NCI-H146 (cell line): ENCODE measurements at places on chromosomes 3 and 15.

DNA sequence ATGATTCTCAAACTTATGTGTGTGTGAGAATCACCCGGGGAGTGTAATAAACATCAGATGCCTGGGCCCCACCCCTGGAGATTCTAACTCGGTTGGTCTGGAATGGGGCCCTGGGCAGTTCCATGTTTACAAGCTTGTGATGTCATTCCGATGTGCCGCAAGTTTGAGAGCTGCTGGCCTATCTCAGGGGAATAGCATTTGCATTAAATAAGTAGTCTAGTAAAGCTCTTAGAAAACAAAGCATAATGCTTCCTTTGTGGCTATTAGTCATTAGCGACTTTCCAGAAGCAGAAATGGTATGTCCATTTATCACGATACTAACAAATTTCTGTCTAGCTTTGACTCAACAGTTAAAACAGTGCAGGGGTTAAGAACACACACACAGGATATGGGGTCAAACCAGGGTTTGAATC is 20.9 kb downstream of the PGBD4 start:
- DNase-seq: no peak

DNA sequence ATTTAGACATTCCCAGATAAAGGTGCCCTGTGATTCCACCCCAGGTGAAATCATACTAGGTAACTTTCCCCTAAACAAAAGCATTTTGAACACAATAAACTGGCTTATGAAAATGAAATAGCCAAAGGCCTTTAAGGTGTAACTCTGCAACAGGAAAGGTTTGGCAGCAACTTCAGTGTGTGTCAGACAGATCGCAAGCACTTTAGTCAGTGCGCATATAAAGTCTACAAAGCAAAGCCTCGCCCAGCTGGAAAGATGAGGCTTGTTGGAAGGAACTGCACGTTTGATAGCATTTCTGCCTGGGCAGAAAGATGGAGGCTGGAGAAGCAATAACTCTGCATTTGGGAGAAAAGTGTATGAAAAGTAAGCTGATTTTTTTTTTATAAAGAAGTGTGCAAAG is 57.9 kb downstream of the PRICKLE2 start:
- DNase-seq: no peak

- no peak for DNase-seq
These were observed 82.7 kb downstream of the FOXB1 start for GRCh38 chr15:60086681-60087429.

- DNase-seq: no peak
These were observed 121.4 kb downstream of the KLHL25 start for GRCh38 chr15:85673326-85673725.

DNA sequence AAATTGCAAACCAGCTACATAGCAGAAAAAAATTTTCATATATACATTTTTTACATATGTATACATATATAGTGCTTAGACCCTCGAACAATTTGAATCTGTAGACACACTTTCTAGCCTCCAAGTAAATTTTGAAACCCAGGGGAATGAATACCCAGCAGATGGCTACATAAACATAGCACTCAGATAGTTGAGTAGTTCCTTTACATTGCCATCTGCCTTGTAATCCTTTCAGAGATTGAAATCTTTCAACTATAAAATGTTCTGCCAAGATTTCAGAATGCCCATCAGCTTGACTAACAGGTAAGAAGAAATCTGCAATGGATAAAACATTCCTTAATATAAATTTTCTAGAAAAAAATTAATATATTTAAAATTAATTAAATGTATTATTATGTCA is 1333.5 kb upstream of the CADM2 start:
- DNase-seq: no peak

DNA sequence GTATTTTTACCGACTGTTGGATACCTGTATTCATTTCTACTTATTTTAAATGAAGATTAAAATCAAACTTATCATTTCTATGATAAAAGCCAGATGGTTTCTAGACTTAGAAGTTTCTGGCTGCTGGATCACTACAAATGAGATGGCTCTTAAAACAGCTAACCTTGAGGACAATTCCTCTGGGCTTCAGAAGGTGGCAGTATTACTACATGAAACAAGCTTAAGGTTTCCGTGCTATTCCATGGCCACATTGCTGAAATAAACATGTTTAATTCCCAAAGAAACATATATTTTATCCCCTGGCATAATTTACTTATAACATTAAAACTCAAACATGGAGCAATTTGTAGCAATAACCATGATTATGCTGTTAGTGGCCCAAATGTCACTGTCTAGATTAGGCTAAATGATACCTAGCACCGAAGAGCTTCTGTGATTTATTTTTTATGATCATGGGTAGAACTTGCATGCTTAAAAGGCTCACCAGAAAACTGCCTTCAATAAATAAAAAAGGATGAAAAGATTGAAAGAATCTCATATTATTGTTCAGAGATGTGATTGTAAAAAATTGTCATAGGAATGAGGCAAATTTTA is 204.0 kb upstream of the NANOGP8 start:
- DNase-seq: peak; percentile 12

- DNase-seq: no peak
These were observed 85.6 kb downstream of the OSBPL10 start for GRCh38 chr3:31895471-31895870.

- DNase-seq: no peak
These were observed 15.7 kb upstream of the DYNC1LI1 start for GRCh38 chr3:32586356-32586755.

DNA sequence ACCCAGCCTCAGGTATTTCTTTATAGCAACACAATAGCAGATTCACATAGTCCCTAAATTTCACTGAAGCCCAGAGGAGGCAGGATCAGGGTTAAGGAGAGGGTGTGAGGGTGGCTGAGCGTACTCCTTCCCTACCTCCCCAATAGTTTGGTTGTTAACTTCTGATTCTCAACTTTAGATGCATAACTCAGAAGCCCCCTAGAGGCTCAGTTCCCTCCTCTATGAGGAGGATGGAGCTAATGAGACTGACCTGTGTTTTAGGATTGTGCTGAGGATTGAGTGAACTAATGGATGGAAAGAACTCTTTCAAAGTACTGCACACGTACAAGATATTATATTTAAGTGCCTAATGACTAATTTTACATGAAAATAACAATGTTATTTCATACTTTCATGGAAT is 249.3 kb upstream of the SOX14 start:
- DNase-seq: no peak

GRCh38 chr3:190017521-190018288 is 103.0 kb downstream of the P3H2 start:
- no peak for DNase-seq

- no peak for DNase-seq
These were observed 60.6 kb downstream of the NR1D2 start for GRCh38 chr3:24005669-24006068.

GRCh38 chr3:142987080-142987700 is 14.2 kb upstream of the U2SURP start:
- DNase-seq: peak; percentile 48

DNA sequence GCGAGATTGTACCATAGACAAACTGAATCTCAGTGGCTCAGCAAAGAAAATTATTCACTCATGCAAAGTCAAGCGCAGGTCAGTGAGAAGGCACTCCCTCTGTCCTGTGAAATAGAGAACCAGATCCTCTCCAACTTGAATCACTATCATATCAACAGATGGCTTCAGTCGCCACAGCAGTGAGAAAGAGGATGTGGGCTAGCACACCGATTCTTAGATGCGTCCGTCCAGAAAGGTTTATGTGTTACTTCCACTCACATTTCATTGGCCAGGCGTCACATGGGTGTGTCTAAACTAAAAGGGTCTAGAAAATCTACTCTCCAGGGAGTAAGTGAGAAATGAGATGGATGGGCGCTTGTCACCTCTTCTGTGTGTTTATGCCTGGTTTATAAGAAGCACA is 141.6 kb upstream of the KBTBD8 start:
- DNase-seq: no peak

- DNase-seq: no peak
These were observed 107.1 kb downstream of the SRGAP3 start for GRCh38 chr3:9142362-9142761.

DNA sequence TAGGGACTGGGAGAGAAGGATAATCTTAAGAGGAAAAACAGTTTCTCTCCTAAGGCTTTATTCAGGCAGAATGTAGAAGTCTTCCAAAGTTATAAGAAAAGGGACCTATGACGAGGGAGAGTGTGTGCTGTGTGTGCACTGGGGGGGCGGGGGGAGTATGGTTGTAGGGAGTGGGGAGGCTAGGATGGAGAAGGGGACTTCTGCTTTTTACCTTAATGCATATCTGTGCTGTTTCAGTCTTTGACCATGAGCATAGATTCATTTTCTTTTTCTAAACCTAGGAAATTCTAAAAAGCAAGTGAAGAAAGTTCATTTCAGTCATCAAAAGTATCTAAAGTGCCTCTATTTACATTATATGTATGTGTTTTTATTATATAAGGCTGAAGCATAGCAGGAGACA is 52.6 kb upstream of the RASA2 start:
- no peak for DNase-seq

DNA sequence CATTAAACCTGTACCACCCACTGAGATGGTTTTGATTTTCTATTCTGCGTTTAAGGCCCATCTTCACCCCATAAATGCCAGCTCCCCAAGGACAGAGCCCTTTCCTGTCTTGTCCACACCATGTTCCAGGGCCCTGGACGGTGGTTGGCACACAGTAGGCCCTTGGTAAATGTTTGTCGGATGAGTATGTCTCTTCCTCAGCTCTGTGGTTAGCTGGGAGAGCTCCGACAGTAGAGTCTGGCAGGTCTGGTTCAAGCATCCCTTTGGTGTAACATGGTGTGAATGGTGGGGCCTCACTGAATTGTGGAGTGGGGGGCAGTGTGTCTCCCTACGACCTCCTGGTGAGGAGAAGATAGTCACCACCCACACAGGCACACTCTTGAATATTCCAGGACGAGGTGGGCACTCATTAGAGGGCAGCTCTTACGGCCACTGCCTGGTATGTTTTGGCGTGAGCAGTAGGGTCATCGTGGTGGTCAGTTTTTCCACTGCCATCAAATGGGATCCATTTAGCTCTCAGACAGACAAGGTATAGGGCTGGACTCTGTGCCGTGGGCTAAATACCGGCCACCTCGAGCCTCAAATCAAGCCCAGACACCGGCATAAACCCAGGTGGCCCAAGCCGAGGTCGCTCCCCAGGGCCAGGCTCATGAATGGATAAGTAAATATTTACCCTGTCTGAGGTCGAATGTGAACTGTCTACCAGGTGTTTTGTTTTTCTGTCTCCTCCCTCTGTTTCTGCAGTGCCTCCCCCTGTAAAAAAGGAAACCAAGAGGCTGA is 61.3 kb downstream of the SMAD3 start:
- peak; percentile 83 for DNase-seq

- no peak for DNase-seq
These were observed 401.4 kb downstream of the ROBO1 start for GRCh38 chr3:79366414-79366813.

DNA sequence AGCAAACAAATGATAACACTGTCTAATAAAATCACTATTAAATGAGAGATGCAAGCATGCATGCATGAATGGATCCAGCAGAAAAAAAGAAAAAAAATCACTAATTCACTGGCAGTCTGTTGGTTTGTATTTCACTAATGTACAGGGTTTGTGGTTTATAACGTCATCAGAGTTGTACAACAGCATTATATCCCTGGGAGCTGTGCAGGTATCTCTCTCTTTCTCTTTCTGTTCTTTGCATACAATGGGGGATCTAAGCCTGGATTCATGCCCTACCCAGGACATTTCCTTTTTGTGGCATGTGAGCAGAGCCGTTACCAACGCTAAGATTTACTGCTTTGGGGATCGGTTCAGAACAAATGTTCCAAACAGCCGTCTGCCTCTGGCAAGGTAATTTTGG is 229.5 kb downstream of the SOX2 start:
- no peak for DNase-seq

- no peak for DNase-seq
These were observed 111.2 kb downstream of the XXYLT1 start for GRCh38 chr3:195159814-195160165.

- DNase-seq: no peak
These were observed 204.1 kb upstream of the TBL1XR1 start for GRCh38 chr3:177401375-177401774.

DNA sequence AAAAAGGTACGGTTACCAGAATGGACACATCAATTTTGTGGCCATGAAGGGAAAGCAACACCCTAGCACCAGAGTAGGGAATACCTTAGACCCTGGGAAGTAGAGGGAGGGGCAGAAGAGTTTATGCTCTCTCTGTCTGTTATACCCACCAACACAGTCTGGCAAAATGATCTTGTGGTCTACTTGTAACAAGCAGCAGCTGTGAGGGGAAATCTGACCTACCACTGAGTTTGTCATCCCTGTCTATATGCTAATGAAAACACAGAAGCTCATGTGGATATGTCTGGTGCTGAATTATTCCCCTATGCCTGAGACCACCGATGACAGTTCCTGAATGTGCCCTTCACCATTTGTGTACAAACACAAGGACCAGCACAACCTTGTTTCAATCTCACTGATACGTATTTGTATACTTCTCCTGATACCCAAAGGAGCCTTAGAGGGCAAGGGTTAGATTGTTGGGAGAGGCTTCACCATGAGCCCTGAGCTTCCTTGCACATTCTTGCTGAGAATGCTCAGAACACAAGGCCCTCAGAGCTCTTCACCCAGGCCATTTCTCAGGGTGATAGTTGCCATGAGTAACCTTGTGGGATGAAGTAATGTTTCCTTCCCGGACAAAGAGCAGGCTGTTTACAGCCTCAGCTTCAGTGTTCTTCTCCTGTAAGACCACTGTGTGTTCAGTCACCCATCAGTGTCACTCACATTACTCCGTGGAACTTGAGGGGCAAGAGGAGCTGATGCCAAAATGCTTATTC is 24.7 kb upstream of the ZNF639 start:
- no peak for DNase-seq
